ENCODE measurements at places on chromosomes 16 and 17. TPM values are rescaled to one million over a fixed set of nuclear protein-coding genes. Genes with fewer than 3 reads are reported as not detected.

- no peak overlapping the region for H3K4me3 ChIP-seq
- no peaks in the 10 kb centered on the region for H3K36me3 ChIP-seq
- DNase-seq = no peak
- H3K27me3 ChIP-seq = no peaks in the 10 kb centered on the region
- H3K4me1 ChIP-seq = no peaks in the 10 kb centered on the region
- H3K27ac ChIP-seq = no peak overlapping the region
Measured at GRCh38 chr16:10871157-10871991, 5.6 kb upstream of the CIITA start.

The TMIGD1 gene
- not detected for total RNA-seq

- H3K4me1 ChIP-seq = no peaks in the 10 kb centered on the region
- H3K27ac ChIP-seq = no peak overlapping the region
- no peaks in the 10 kb centered on the region for H3K36me3 ChIP-seq
- H3K27me3 ChIP-seq = no peaks in the 10 kb centered on the region
- no peak for DNase-seq
Measured at GRCh38 chr16:11405331-11406176, 60.3 kb downstream of the RMI2 start.

DNA sequence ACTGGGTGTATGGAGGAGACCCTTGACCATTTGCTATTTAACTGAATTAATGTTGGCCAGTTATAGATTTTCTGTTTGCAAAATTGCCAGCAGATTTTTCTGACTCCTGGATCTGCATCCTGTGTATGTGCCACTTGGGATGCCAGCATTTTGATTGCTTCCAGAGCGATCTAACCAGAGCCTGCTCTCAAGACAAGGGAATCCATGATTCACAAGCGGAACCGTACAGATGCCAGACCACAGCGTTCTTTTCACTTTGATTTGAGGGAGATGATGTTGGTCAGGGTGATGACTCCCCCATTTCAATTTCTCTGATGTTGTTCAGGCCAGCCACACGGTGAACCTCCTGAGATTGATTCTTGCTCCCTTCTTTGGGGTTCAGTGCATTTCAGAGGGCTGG lies 228.7 kb downstream of the CDH13 start:
- H3K36me3 ChIP-seq = no peaks in the 10 kb centered on the region
- no peaks in the 10 kb centered on the region for H3K27me3 ChIP-seq
- no peak overlapping the region for H3K27ac ChIP-seq
- no peak for DNase-seq
- no peaks in the 10 kb centered on the region for H3K4me1 ChIP-seq
- H3K4me3 ChIP-seq = no peak overlapping the region

GRCh38 chr16:396605-397004 lies 394 bp upstream of the NME4 start:
- H3K36me3 ChIP-seq = no peaks in the 10 kb centered on the region
- no peaks in the 10 kb centered on the region for H3K27me3 ChIP-seq
- H3K4me1 ChIP-seq = peaks cover 6% of the 10 kb centered on the region

DNA sequence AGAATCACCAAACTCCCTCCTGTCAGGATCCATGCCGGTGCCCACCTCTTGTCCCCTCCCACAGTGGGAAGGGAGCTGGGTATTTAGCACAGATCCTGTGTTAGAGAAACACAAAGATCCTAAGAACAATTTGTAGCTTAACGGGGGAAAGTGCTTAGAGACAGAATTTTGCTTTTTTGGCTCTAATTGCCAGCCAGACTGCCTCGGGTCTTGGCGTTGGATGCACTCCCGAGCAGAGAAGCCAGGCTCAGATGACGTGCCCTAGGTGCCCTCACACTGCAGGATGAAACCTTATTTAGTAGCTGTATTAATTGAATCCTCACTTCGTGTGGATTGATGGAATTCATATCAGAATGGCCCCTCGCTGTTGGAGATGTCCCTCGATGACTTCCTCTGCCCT lies 22.5 kb upstream of the MAF start:
- H3K4me1 ChIP-seq = no peaks in the 10 kb centered on the region
- no peak overlapping the region for H3K4me3 ChIP-seq
- no peak overlapping the region for H3K27ac ChIP-seq
- no peaks in the 10 kb centered on the region for H3K36me3 ChIP-seq

All from lung (tissue), 17 donors.